GM12878 (cell line): ENCODE measurements at places on chromosomes 12 and 14. TPM values are rescaled to one million over a fixed set of nuclear protein-coding genes. Genes with fewer than 3 reads are reported as not detected.

DNA sequence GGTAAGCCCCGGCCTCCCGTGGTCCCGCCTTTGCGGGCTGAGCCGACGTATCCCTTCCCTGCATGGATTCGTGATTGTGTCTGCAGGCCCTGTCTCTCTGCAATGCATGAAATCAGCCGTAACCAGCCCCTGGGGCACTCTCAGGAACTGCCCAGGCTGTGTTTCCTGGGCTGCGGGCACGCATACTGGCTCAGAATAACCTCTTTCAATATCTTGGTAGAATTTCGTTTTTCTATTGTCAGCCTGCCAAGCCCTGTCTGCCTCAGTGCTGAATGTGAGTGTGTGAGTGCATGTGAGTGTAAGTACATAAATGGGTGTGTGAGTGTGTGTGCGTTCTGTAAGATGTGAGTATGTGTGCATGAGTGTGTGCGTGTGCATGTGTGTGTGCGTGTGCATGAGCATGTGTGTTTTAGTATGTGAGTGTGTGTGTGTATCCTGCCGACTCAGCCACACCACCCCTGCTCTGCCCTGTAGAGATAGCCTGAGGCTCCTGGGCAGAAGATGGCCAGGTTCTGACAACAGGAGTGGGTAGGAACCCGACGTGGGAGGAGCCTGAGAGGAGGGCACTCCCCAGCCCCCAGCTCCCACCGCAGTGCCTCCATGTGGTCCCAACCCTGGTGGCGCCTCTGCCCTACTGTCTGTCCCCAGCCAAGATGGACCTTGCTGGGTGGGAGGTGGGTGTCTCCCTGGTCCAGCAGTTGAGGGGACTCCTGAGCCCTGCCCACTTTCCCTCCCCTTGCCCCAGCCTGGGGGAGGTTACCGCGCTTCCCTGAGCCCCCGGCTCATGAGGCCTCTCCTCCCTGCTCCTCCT is 268.8 kb downstream of the ADGRD1 start:
- DNase-seq: peak; percentile 75

Gene MFAP5
- not detected in 2 replicates for total RNA-seq

- DNase-seq: no peak
These were observed 100.5 kb upstream of the MDM1 start for GRCh38 chr12:68432622-68433021.

Gene IL22
- not detected in 2 replicates for total RNA-seq

GRCh38 chr12:22858849-22859570 is 234.0 kb downstream of the ETNK1 start:
- no peak for DNase-seq
